ENCODE measurements at places on chromosomes 16 and 17.

GRCh38 chr17:31915456-31916100, 14.1 kb upstream of the UTP6 start:
- no peak for DNase-seq

- DNase-seq: no peak
These were observed 157.6 kb downstream of the RAB11FIP4 start for GRCh38 chr17:31549121-31549524.

DNA sequence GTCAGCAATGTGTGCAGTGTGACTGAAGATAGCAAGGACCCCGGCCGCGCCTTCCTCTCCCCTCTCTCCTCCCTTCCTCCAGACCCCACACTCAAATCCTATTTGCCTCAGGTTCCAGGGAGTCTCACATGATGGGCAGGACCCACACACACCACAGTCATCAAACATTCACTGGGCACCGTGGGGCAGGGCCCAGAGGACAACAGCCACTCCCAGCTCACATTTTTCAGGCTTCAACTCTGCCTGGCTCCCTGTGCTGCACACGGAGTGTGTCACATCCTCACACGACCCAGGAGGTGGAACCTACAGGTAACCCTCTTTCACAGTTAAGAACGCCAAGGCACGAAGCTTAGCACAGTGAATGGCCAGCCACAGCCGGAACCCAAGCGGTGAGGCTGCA, 30.5 kb downstream of the PEMT start:
- no peak for DNase-seq

DNA sequence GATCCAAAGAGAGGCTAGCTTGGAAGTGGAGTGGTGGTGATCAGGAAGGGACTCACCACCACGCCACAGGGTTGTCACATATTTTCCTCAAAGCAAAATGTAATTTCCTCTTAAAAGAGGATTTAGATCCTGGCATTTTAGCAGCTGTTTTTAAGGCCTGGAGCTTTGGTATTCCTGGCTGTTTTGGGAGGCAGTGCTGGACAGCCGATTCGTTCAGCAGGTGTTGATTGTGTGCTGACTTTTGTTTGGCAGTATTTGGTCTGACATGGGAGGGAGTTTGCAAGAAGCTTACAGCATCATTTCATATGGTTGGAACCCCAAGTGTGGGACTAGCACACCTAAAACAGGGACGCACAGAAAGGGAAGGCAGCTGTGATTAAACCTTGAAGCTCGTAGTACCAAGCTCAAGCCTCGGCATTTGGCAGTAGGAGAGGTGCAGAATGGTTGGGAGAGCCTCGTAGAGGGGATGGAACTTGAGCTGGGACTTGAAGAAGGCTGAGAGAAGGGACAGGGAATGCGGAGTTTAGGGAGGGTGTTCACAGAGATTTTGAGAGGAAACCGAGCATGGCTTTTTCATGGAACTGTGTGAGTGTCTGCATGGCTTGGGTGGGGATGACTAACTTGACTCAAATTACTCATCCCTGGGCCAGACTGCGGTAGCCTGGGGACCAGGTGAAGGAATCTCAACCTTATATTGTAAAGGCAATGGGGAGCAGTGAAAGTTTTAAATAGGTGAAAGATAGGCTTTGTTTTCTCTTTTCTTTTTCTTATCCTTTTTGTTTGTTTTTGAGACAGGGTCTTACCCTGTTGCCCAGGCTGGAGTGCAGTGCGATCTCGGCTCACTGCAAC, 52.3 kb downstream of the RPTOR start:
- no peak for DNase-seq

- no peak for DNase-seq
These were observed 8.1 kb downstream of the SMURF2 start for GRCh38 chr17:64653985-64654355.

- DNase-seq: no peak
These were observed 78.6 kb upstream of the ZFHX3 start for GRCh38 chr16:73126525-73126853.

- peak; percentile 97 for DNase-seq
These were observed 126.3 kb downstream of the ABCC1 start for GRCh38 chr16:16075488-16076422.

GRCh38 chr17:39867880-39868553, at the start of gene ZPBP2:
Gene ZPBP2, plus strand, starts transcription at chr17:39868202. Its CDS starts 153 bp downstream, at chr17:39868355.
- no peak for DNase-seq

DNA sequence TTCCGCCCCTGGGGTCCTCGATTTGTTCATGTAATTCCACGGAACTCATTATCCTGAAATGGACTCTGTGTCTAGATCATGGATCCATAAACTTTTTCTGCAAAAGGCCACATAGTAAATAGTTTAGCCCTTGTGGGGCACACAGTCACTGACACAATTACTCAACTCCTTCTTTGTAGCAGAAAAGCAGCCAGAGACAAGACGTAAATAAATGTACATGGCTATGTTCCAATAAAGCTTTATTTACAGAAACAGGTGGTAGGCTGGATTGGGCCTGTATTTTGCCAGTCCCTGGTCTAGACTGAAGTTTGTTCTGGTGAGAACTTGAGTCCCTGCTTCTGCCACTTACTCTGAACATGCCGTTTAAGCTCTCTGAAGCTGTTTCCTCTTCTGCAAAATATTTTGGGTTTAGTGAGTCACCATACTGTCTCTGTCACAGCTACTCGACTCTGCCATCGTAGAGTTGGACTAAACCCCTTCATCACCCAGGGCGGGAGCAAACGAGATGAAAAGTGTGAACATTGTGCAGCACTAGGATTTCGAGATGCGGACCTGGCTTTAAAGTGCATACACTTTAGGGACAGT, 61.9 kb upstream of the FOXF1 start:
- no peak for DNase-seq

DNA sequence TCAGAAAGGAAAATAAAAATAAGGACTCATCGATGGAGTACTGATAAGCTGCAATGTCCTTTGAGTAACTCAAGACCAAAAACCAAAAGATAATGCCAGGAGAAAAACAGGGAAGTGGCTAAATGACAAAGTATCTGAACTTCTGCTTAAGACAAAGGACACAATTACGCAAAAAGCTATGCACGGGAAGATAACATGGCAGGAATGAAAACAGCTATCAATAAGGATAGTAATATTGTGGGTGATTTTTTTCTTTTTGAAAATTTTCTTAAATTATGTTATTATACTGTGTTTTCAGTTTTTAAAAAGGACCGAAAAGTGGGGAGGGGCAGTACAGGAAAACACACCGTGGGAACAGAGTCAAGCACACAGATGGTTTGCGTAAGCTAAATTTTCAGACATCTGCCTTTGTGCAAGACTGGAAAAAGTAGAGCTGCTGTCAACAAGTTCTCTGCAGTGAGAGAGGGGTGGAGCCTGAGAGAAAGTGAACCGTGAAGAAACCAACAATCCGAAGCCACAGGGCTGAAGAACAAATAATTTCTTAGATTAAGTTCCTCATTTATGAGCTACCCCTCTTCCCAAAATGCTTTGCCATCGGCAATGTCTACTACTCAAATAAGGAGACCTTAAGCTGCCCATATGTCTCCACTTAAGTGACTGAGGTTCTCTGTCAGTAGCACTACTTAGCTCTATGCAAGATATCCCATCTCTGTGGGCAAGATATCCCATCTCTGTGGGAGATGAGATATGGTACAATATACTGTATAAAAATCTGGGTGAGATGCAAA, 99.9 kb upstream of the CORO6 start:
- peak; percentile 99 for DNase-seq

GRCh38 chr17:81703747-81704654, 834 bp downstream of the MRPL12 start:
- no peak for DNase-seq

DNA sequence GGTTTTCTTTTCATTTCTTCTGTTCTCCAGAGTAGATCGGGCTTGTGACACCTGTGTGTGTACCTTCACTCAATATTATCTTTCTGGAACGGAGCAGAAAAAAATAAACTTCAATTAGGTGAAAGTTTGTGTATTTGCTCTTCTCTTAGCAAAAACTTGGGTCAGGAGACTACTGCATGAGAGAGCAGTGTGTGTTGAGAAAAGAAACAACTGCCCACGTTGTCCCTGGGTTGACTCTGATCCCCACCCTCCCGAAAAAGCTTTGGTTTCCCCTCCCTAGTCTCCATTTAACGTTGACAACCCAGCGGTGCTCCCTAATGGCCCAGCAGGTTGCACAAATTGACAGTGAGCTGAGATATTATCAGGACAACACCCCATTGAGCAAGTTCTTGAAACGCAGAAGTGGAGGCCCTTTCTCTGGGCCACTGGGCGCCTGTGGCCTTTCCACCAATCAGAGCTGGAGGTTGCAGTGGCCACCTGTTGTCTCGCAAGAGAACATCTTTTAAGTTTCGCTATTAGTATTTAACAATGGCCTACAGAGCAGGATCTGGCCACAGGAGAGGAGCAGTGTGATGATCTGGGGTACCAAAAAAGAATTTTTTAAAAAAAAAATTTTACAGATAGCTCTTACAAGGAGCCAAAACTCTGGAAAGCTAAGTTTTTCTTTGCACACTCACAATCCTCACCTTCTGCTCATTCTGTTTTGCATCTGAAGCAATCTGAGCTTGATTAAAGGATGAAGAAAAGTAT, 1.5 kb upstream of the TOX3 start:
- no peak for DNase-seq

GRCh38 chr16:73319737-73320136, 271.8 kb upstream of the ZFHX3 start:
- no peak for DNase-seq

GRCh38 chr17:2094891-2095535, 40.1 kb downstream of the HIC1 start:
- DNase-seq: no peak

DNA sequence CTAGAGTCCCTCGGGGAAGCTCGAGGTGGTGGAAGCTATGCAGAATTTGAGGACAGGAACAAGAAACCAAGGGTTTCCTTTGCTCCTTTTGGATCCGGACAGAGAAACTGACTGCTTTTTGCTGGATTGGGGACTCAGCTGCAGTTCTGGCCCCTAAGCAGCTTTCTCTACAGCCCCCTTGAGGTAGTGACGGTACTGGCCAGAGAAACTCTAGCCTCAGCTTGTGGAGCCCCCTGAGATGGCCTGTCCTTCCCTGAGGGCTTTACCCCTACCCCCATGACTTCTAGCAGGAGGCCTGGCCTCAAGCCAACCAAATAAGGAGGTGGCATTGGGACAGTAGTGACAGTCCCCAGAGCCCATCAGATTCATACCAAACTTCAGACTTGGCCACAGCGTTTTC, 118.1 kb downstream of the IRX5 start:
- DNase-seq: no peak

DNA sequence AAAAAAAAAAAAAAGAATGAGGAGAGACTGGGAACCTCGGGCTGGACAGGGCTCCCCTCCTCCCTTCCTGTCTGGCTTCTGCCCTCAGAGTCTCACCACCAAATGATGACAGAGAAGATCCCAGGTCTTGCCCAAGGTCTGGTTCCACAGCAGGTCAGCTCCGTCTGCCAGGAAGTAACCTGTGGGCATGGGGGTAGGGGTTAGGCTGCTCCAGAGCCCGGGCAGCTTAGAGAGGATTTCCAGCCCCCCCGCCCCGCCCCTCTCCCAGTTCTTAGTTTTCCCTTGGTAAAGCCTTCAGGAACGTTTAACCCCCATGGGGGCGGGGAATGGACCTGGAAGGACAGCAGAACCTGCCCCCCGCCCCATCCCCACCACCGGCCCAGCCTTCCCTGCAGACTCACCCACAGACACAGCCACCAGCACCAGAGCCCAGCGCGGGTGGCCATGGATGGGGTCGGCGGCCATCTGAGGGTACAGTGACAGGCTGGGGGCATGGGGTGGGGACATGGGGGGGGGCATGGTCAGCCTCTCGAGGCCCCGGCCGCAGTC, 700 bp downstream of the TLCD2 start:
- no peak for DNase-seq

GRCh38 chr17:74361230-74362068, at the start of gene BTBD17:
Gene BTBD17, minus strand, starts transcription at chr17:74361868. Its CDS starts 49 bp downstream, at chr17:74361819.
- no peak for DNase-seq

GRCh38 chr16:12391956-12392355, 411.7 kb downstream of the CPPED1 start:
- no peak for DNase-seq

GRCh38 chr17:9226794-9227135, 205.5 kb downstream of the NTN1 start:
- no peak for DNase-seq

DNA sequence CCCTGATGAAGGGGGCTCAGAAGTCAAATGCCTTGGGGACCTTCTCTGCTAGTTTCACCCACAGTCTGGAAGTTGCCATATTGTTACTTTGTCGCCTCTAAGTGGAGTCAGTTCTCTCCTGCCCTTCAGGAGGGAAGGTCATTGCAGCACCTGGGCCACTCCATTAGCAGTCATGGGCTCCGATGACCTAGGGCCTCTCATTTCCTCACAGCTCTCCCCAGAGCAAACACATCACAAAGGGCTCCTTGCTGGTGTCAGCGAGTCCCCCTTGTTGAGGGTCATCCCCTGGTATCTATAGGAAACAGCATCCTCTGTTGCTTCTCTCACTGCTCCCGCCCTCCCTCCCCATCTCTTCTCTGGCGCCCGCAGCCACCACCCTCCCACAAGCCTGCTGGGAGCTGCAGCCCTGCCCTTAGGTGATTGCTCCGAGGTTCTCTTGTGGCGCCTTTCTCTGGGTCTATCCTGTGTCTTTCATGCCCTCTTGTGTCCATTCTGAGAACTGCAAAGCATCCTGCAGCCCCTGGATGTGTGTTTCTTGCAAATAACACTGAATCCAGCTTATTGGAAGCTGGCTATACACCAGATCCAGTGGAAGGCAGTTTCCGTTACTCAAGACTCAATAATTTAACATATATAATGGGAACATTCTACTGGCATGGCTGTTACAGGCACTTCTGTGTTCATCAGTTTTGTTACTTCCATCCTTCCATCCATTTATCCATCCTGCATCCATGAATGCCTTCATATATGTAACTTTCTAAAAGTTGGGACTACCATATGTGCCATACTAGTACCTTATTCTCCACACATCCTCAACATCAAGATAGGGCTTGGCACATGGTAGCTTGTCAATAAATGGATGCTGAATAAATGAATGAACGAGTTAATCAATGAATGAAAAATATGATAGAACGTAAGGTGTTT, 21.2 kb downstream of the PDILT start:
- peak; percentile 48 for DNase-seq

DNA sequence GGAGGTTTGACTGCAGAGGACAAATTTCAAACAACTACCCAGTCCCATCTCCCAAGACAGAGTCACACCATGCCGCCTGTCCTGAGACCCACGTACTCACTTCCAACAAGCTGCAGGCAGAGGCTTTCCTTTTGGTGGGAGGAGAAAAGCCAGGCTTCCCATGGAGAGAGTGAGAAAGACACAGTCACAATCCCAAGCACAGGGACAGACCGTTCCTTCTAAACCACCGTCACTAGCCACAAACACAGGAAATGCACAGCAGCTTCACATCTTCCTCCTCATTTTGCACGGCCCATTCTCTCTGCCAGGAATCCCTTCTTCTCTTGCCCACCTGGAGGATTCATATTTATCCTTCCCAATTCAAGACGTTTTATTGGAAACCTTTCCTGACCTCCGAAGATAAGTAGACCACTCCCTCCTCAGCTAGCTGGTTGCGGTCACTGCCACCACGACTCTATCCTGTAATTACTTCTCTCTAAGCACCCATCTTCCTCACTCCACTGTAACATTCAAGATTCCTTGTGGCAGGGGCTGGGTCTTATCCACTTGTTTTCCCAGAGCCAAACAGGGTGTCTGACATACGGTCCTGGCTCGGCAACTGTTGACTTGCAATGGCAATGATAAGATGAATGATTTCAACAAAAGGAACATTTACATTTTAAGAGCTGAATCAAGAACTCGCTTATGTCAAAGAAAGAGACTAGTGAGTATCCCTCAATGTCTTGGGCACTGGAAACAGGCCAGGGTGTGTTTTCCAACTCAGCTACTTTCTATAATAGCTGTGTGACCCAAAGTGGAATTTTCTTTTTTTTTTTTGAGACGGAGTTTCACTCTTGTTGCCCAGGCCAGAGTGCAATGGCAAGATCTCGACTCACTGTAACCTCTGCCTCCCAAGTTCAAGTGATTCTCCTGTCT, 87.6 kb downstream of the XYLT1 start:
- DNase-seq: no peak

- DNase-seq: no peak
These were observed 13.1 kb downstream of the MPO start for GRCh38 chr17:58267347-58268324.

Measured in AML-193 (cell line).